Activated CD8-positive, alpha-beta memory T cell treated with anti-CD3 and anti-CD28 coated beads for 1 hour (primary cell): ENCODE measurements at places on chromosomes 4 and X.

- DNase-seq: no peak
Observed at GRCh38 chr4:100708776-100709175, 191.0 kb upstream of the EMCN start.

GRCh38 chr4:73573794-73574528, 46.3 kb downstream of the RASSF6 start:
- no peak for DNase-seq

DNA sequence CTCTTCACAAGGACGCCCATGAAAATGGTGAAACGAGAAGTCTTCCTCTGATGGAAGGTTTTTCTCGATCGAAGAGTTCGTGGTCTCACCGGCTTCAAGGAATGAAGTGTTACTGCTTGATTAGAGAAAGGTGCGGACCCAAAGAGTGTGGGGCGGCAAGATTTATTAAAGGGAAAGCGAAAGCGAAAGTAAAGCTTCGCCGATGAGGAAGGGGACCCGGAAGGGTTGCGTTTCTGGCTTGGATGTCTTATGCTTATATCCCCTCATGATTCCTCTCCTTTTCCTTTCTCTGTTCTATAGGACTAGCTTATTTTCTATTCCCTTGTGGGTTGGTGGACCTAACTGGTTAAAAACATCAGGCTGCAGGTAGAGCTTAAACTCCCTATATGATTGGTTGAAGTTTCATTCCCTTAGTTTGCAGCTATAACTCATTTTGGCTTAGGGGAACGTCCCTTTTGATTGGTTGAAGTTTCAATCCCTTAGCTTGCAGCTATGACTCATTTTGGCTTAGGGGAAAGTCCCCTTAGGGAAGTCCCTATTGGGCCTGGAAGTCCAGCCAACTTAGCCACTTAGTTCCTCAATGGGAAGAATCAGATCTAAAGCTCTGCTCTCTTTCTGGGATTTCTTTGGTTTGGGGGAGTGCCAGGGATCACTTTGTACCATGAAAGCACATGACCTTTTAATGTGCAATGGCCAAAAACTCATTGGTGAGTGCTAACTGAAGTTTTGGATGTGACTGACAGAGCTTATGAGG, 1025.0 kb upstream of the PCDH10 start:
- DNase-seq: no peak

GRCh38 chr4:85615952-85616351, 141.0 kb downstream of the ARHGAP24 start:
- DNase-seq: no peak

DNA sequence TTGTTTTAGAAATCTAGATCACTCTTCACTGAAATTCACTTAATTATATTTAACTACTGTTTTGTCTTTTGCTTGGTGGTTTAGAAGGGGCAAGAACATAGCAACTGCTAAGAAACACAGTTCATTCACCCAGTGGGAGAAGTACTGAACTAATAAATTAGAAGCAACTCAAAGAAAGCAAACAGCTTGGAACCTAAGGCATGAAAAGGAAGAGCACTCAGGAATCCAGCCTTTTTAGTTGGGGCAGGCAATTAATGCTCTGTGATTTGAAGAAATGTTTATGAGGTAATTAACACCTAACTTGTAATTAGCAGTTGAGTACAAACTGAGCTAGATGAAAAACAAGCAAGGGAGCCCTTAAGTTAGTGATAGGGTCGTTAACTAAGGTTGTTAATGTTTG, 22.8 kb downstream of the SEPTIN11 start:
- DNase-seq: no peak

- DNase-seq: no peak
Observed at GRCh38 chr4:143346206-143346605, 9.5 kb downstream of the GAB1 start.

DNA sequence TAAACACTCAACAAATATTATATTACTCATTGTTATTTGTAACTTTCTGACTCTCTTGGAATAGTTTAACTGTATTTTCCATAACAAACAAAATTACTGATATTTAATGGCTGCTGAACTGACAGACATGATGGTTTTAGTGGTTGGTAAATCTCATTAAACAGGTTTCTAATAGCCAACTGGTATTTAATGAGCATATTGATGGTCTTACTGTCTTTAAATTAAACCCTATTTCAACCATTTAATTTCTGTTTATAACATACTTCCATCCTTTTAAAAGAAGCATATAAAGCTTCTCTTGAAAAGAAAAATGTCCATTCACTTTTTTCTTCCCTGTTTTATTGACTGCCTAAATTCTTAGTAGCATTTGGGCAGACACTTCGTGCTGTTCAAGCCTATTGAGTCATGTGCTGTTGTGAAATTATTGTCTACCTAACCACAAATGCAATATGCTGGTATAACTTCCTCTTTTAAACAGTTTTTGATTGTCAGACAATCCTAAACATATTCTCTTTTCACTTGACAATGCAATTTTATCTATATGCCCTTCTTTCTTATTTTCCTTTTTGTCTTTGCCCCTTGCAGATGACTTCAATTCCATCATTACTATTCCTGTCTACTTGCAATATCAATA, 163.9 kb upstream of the SLC7A11 start:
- no peak for DNase-seq

- DNase-seq: no peak
Observed at GRCh38 chr4:92362028-92362427, 58.3 kb downstream of the GRID2 start.

GRCh38 chrX:30580641-30581040, 3.1 kb upstream of the TASL start:
- DNase-seq: no peak

GRCh38 chr4:40688446-40689095, 58.9 kb upstream of the RBM47 start:
- no peak for DNase-seq

DNA sequence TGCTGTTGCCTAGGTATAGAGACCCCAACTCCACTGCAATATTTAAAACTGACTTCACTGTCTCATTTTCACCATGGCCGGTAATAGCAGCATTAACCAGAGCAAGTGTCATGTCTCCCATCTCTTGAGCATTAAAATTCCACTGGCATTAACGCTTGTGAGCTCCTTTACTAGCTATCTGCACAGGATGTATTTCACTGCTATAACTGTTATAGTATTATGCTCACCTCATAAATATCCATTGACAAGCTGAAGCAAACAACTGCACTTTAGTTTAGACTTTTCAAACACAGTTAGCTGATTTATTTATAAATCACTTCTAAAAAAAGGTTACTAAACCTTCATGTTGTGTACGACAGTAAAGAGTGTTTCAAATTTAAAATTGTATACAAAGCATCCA, 157.8 kb downstream of the ANTXR2 start:
- no peak for DNase-seq

DNA sequence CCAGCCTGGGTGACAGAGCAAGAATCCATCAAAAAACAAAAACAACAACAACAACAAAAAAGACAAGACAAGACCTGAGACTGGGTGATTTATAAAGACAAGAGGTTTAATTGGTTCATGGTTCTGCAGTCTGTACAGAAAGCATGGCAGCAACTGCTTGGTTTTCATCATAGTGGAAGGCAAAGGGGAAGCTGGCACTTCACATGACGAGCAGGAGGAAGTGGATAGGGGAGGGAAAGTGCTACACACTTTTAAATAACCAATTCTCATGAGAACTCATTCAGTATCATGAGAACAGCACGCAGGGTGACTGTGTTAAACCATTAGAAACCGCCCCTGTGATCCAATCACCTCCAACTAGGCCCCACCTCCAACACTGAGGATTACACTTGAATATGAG, 28.4 kb upstream of the SLC10A7 start:
- no peak for DNase-seq

DNA sequence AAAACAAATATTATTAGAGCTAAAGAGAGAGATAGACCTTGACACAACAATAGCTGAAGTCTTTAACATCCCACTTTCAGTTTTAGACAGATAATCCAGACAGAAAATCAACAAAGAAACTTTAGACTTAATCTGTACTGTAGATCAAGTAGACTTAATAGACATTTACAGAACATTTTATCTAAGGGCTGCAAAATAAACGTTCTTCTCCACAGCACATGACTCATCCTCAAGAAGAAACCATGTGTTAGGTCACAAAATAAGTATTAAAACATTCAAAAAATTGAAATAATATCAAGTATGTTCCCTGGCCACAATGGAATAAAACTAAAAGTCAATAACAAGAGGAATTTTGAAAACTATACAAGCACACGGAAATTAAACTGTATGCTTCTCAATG, 1510.3 kb upstream of the PCDH10 start:
- no peak for DNase-seq

DNA sequence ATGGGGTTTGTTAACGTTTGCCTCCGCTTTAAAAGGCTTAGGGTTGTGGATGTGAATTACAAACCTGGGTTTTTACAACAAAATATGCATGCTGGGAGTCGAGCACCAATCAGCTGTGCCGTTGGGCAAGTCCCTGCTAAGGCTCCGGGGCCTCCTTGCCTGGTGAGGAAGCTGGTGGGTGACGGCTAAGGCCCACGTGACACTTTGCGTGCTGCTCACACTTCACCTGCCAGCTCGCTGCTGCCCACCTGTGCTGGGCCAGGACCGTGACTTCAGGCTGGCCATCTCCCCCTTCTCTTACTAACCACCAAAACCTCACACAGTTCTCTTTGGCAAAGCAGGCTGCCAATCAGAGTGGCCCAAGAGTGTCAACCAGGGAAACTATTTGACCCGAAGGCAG, 178.3 kb downstream of the AFAP1 start:
- DNase-seq: no peak

DNA sequence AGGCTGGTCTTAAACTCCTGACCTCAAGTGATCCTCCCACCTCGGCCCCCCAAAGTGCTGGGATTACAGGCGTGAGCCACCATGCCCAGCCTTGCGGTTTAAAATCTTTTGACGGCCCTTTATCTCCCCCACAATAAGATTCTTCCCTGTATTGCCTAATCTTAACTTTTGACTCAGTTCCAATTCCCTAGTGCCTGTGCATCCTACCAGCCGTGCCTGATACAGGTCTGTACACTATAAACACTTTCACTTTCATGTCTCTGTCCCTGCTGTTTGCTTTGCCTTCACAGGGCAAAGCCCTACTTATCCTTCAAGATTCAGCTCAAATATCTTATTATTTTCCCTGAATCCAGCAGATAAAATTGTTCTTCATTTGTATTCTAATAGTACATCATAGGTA, 74.6 kb downstream of the WDR44 start:
- DNase-seq: no peak

DNA sequence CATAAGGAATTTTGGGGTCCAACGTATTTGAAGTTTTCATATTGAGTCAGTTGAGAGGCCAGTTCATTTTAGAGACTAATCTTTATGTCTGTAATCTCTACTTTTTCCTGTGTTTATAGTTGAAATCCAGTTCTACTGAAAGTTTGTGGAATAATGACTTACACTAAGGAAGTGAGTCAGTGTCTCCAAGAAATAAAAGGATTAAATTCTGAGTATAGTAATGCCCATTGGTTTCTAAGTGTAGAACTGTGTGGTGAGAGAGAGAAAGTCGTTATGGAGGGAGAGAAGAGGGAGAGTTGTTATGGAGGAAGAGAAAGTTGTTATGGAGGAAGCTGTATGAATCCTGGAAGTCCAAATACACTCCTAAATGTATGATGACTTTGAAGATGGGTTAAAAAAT, 264.6 kb upstream of the HAND2 start:
- DNase-seq: no peak

GRCh38 chr4:72666910-72667309, 97.9 kb upstream of the ADAMTS3 start:
- DNase-seq: no peak

DNA sequence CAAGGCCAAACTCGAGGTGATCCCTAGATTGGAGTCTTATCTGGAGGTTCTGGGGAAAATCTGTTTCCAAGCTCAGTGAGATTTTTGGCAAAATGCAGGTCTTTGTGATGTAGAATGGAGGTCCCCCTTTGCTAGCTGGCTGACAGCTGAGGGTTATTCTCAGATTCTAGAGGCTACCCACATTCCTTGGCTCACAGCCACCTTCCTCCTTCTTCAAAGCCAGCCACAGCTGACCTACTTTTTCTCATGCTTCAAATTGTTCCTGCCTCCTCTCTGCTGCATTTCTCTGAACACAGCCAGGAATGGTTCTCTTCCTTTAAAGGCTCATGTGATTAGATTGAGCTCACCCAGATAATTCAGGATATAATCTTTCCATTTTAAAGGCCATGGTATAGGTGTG, 86.9 kb downstream of the VCX3A start:
- DNase-seq: no peak

DNA sequence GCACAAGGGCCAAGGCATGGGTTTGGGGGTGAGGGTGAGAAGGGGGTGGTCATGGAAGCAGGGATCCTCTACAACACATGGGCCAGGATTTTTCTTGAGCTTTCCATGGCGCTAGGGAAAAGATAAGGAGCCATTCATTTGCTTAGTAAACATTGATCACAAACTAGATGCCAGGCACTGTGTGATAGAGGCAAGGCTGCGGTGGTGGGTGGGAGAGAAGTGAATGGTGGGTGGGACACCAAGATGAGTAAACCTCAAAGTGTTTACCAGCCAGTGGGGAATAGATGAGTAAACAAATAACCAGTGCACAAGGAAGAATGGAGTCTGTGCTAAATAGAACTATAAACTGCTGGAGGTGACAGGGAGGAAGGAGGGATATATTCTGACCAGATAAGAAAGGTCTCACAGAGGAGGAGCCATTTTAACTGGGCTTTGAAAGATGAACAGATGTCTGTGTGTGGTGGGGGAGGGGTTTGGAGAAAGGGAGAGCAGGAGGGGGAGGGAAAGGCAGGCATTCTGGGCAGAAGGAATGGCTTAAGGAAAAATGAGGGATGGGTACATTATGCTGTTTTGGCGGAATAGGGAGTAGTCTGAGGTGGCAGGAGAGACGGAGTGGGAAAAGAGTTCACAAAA, 48.0 kb upstream of the LAS1L start:
- no peak for DNase-seq

DNA sequence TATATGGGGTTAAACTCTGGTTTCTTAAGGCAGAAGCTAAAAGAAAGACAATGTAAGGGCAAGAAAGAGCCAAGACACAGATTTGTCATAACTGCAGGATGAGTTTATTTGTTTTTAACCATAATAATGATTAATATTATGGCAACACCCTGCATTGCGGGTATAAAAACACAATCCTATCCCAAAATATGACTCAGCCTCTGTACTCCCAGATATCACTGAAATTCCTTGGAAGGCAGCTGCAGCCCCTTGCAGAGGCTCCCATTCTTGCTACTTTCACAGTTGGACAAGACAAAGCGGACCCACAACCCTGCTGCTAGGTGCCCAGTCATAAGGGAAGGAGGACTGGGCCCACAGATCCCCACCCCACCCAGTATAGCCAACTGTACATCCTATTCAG, 20.4 kb upstream of the FGF16 start:
- no peak for DNase-seq

DNA sequence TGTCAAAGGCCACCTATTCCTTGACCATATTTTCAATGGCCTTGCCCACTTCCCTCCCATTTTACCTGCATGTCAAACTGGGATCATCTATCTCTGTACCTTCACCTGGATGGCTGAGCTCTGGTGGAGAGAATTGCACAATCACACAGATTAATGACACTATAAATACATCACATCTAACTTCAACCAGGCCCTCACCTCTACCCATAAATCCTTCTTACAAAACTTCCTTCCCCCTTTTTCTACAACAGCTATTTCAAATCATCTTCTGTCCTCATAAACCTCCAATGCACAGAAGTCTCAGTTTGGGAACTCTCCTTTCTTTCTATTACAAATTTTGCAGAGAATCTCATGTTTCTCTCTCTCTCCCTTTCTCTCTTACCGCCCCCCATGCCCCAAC, 9.2 kb downstream of the PALLD start:
- no peak for DNase-seq
